IMR-90 (cell line): ENCODE measurements at places on chromosomes 11 and 22. TPM values are rescaled to one million over a fixed set of nuclear protein-coding genes. Genes with fewer than 3 reads are reported as not detected.
A peak's percentile ranks its signal among the peaks of the same experiment; 100 is the strongest.

- H3K36me3 ChIP-seq: no peaks in the 10 kb centered on the region
- DNase-seq: peak; percentile 61
- no peak overlapping the region; the same call in 1 of the 2 replicates for H3K27ac ChIP-seq
- H3K4me3 ChIP-seq: no peak overlapping the region
Measured at GRCh38 chr22:50656122-50657070, 16.2 kb upstream of the SHANK3 start.

- H3K4me3 ChIP-seq: no peak overlapping the region
- H3K36me3 ChIP-seq: no peaks in the 10 kb centered on the region
- H3K27ac ChIP-seq: no peak overlapping the region
- H3K4me1 ChIP-seq: no peaks in the 10 kb centered on the region
Measured at GRCh38 chr22:25869771-25870170, 127.8 kb downstream of the MYO18B start.

- DNase-seq: no peak
- no peaks in the 10 kb centered on the region for H3K36me3 ChIP-seq
- no peaks in the 10 kb centered on the region for H3K27me3 ChIP-seq
Measured at GRCh38 chr11:23138761-23139160, 278.5 kb upstream of the CCDC179 start.

DNA sequence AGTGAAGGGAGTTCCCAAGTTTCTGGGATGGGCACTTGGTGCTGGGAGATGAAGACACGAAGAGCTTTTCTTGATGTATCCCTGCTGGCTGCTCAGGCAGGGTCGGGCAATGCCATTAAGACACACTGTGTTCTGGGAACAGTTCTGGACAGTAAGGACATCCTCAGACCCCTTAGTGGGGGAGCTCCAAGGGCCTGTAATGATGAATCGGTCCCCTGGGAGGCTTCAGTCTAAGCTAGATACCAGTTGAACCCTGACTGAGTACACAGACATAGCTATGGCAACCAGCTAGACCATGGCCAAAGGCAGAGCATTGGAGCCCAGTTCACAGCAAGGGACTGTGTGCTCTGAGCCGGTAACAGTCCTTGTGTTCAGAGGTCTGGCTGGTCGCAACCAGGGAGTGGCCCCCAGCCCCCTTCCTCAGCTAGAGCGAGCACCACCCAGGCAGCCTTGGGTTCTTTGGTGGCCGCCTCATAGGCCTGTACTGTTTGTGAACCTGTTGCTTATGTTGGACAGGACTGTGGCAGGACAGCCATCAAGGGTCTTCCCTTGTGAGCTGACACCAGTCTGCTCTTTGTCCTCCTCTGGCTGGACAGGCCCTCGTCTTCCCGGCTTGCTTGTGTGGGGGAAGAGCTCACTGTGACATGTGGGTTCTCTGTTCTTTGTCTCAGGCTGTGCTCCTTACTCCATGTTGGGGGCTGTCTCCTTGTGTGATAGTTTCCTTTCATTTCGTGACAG is 25.0 kb downstream of the MED15 start:
- H3K4me3 ChIP-seq: no peak overlapping the region
- peaks cover 41% of the 10 kb centered on the region for H3K4me1 ChIP-seq
- peaks cover 25% of the 10 kb centered on the region for H3K36me3 ChIP-seq
- H3K27ac ChIP-seq: peak overlapping the region; percentile 91
- H3K27me3 ChIP-seq: no peaks in the 10 kb centered on the region
- no peak for DNase-seq

DNA sequence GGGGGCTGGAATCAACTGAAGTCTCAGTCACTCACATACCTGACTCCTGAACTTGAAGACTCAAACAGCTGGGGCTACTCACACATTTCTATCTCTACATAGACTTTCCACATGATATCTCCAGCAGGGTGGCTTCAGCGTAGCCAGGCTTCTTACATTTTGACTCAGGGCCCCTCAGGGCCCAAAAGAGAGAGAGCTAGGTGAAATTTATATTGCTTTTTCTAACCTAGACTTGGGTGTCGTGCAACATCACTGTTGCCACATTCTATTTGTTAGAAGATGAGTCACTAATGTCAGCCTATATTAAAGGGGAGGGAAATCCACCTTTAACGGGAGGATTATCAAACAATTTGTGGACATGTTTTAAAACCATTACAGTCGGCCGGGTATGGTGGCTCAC is 71.9 kb upstream of the RRM1 start:
- no peak overlapping the region for H3K27ac ChIP-seq
- peaks cover 4% of the 10 kb centered on the region; the same call in 1 of the 2 replicates for H3K4me1 ChIP-seq
- H3K4me3 ChIP-seq: no peak overlapping the region
- no peak for DNase-seq

DNA sequence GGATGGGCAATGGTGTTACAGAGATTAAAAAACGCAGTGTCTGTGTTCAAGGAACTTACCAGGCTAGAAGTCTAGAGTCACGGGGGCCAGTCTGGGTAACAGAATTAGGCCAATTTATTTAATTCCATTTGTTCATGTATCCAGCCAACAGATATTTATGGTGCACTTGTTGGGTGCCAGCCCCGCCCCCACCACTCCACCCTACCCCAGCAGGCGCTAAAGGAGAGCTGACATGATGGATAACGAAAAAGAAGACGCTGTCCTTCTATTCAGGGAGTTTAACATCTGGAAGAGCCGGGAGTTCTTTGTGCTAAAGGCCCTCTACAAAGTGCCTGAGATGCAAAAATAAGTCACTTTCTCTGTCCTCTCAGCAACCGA is 1.1 kb upstream of the BMAL1 start:
- no peaks in the 10 kb centered on the region for H3K36me3 ChIP-seq
- DNase-seq: no peak
- peak overlapping the region; percentile 74 for H3K4me3 ChIP-seq

GRCh38 chr11:31818874-31819331 is 7.8 kb upstream of the PAX6 start:
- DNase-seq: no peak
- H3K36me3 ChIP-seq: no peaks in the 10 kb centered on the region
- peaks cover 97% of the 10 kb centered on the region for H3K27me3 ChIP-seq
- no peak overlapping the region for H3K27ac ChIP-seq
- no peaks in the 10 kb centered on the region; the same call in 1 of the 2 replicates for H3K4me1 ChIP-seq
- no peak overlapping the region for H3K4me3 ChIP-seq

- no peak overlapping the region for H3K4me3 ChIP-seq
- peaks cover 3% of the 10 kb centered on the region; the same call in 1 of the 2 replicates for H3K27me3 ChIP-seq
- H3K27ac ChIP-seq: no peak overlapping the region
- peak; percentile 71 for DNase-seq
Measured at GRCh38 chr22:23385678-23386631, 194.1 kb downstream of the IGLL1 start.

- no peak overlapping the region for H3K4me3 ChIP-seq
- DNase-seq: no peak
- H3K27ac ChIP-seq: no peak overlapping the region
Measured at GRCh38 chr11:44709281-44709562, 17.5 kb upstream of the TSPAN18 start.

GRCh38 chr11:69499918-69500284 is 18.4 kb downstream of the LINC01488 start:
- DNase-seq: no peak
- H3K27ac ChIP-seq: no peak overlapping the region
- no peaks in the 10 kb centered on the region for H3K36me3 ChIP-seq

GRCh38 chr22:35020517-35020916 is 45.4 kb upstream of the ISX start:
- H3K27me3 ChIP-seq: no peaks in the 10 kb centered on the region
- no peaks in the 10 kb centered on the region for H3K36me3 ChIP-seq
- DNase-seq: no peak
- H3K4me1 ChIP-seq: no peaks in the 10 kb centered on the region

DNA sequence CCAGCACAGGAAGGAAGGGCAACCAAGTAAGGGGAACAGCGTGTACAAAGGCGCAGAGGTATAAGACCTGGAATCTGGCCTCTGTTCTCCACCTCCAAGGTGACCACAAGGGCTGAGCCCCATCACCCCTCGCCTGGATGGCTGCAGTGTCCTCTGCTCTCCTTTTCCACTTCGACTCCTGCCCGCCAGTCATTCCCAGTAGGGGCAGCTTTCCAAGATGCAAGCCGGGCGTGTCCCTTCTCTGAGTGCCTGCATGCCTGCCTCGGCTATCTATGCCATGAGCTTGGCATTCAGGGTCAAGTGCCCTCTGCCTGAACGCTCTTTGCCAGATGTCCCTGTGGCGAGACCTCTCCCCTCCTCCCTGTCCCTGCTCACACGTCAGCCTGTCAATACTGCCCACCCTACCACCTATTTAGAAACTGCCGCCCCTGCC is 17.0 kb downstream of the FADS3 start:
- H3K4me3 ChIP-seq: no peak overlapping the region
- H3K27ac ChIP-seq: no peak overlapping the region
- DNase-seq: no peak
- H3K4me1 ChIP-seq: peaks cover 2% of the 10 kb centered on the region
- H3K36me3 ChIP-seq: peaks cover 24% of the 10 kb centered on the region
- H3K27me3 ChIP-seq: no peaks in the 10 kb centered on the region

GRCh38 chr11:17387254-17387653 is 1.2 kb downstream of the KCNJ11 start:
- peaks cover 24% of the 10 kb centered on the region; the same call in 1 of the 2 replicates for H3K27me3 ChIP-seq
- no peak overlapping the region for H3K27ac ChIP-seq
- H3K4me3 ChIP-seq: no peak overlapping the region
- H3K36me3 ChIP-seq: no peaks in the 10 kb centered on the region
- DNase-seq: no peak
- no peaks in the 10 kb centered on the region; the same call in 1 of the 2 replicates for H3K4me1 ChIP-seq

- H3K36me3 ChIP-seq: no peaks in the 10 kb centered on the region
- peaks cover 39% of the 10 kb centered on the region for H3K27me3 ChIP-seq
- no peaks in the 10 kb centered on the region for H3K4me1 ChIP-seq
- no peak overlapping the region for H3K4me3 ChIP-seq
- DNase-seq: no peak
Measured at GRCh38 chr11:64510759-64511158, 80.3 kb upstream of the SLC22A12 start.

GRCh38 chr11:102139081-102139498 is 28.8 kb downstream of the YAP1 start:
- H3K27ac ChIP-seq: peak overlapping the region; percentile 57
- H3K36me3 ChIP-seq: peaks cover 3% of the 10 kb centered on the region; the same call in 1 of the 2 replicates
- no peaks in the 10 kb centered on the region for H3K27me3 ChIP-seq
- H3K4me3 ChIP-seq: peak overlapping the region; percentile 15; the same call in 1 of the 2 replicates
- DNase-seq: peak; percentile 93
- H3K4me1 ChIP-seq: peaks cover 19% of the 10 kb centered on the region

DNA sequence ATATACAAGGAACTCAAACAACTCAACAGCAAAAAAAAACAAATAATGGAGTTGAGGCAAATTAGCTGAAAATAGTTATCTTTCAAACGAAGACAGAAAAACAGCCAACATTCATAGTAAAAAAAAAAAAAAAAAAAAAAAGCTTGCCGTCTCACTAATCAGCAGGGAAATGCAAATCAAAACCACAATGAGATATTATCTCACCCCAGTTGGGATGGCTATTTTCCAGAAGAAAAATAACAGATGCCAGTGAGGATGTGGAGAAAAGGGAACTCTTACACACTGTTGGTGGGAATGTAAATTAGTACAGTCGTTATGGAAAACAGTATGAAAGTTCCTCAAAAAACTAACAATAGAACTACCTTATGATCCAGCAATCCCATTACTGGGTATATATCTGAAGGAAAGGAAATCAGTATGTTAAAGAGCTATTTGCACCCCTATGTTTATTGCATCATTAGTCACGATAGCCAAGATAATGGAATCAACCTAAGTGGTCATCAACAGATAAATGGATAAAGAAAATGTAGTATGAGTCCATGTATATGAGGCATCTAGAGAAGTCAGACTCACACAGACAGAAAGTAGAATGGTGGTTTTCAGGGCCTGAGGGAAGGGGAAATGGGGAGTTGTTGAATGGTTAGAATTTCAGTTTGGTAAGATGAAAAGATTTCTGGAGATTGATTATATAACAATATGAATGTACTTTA is 56.0 kb downstream of the USP35 start:
- no peak overlapping the region for H3K27ac ChIP-seq
- H3K36me3 ChIP-seq: peaks cover 3% of the 10 kb centered on the region; the same call in 1 of the 2 replicates
- no peaks in the 10 kb centered on the region for H3K4me1 ChIP-seq

GRCh38 chr11:1937616-1938342 is 9.4 kb upstream of the MRPL23 start:
- no peak for DNase-seq
- no peaks in the 10 kb centered on the region for H3K4me1 ChIP-seq
- H3K4me3 ChIP-seq: no peak overlapping the region

GRCh38 chr11:76270389-76270788 is 64.1 kb upstream of the WNT11 start:
- H3K36me3 ChIP-seq: no peaks in the 10 kb centered on the region
- DNase-seq: no peak
- H3K4me3 ChIP-seq: no peak overlapping the region
- no peak overlapping the region for H3K27ac ChIP-seq
- peaks cover 8% of the 10 kb centered on the region for H3K4me1 ChIP-seq

DNA sequence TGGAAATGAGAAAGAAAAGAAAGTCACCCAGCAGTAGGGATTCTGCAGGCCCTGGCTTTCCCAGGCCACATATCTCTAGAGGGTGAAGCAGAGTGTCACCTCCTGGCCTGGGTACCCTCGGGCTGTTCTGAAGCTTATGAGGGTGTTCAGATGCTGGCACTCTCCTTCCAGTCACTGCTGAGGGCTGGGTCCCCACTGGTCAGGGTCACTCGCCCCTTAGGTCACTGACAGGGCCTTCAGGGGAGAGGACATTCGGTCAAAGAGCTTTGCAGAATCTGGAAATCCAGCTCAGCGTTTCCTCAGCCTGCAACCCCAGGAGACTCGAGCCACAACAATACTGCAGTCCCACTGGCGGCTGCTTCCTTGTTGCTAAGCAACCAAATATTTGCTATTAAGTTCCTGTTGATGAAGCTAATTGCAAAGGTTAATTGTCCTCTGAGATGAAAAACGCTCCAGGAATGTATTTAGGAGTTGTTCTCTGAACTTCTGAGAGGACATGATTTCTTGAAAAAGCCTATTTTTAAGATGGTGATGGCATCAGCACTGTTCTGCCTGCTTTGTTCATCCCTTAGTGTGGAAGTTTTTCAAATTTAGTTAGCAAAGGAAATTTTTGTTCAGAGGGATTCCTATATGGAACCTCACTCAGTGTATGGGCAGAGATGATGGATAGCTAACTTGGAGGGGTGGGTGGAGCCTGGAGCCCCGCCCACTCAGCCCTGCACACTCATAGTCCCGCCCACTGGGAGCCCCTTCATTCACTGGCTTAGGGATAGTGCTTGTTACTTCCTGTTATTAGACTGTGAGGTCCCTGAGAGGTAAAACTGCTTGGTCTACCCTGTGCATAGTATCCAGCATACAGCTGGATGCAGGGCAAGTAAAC is 109.2 kb downstream of the CSNK2A3 start:
- no peaks in the 10 kb centered on the region for H3K36me3 ChIP-seq
- H3K27ac ChIP-seq: no peak overlapping the region
- H3K4me3 ChIP-seq: no peak overlapping the region
- peaks cover 9% of the 10 kb centered on the region for H3K27me3 ChIP-seq
- DNase-seq: no peak

GRCh38 chr11:115083144-115083806 is 404.9 kb downstream of the NXPE2 start:
- H3K36me3 ChIP-seq: no peaks in the 10 kb centered on the region
- H3K27ac ChIP-seq: no peak overlapping the region
- H3K4me1 ChIP-seq: no peaks in the 10 kb centered on the region
- no peak overlapping the region for H3K4me3 ChIP-seq
- no peak for DNase-seq

The RNF169 gene
- 23.3 and 28.1 TPM in 2 replicates for total RNA-seq

The TBX10 gene
- total RNA-seq: not detected in 2 replicates

The PRR33 gene
- not detected in 2 replicates for total RNA-seq

The SLC22A25 gene
- not detected in 2 replicates for total RNA-seq

The CRYBB3 gene
- not detected in 2 replicates for total RNA-seq

The LRRC10B gene
- total RNA-seq: not detected in 2 replicates

The OSM gene
- not detected in 2 replicates for total RNA-seq

The DERL3 gene
- under 0.01 and 0.18 TPM in 2 replicates for total RNA-seq

The SEPTIN3 gene
- total RNA-seq: under 0.01 and 0.18 TPM in 2 replicates

The ATP6V1E1 gene
- total RNA-seq: 144 and 151 TPM in 2 replicates

The FGF19 gene
- not detected in 2 replicates for total RNA-seq

The PGGHG gene
- total RNA-seq: 1.4 and 1.8 TPM in 2 replicates

The MFNG gene
- not detected in 2 replicates for total RNA-seq

The FAM181B gene
- total RNA-seq: not detected in 2 replicates

The GTSE1 gene
- total RNA-seq: 5.8 and 5.9 TPM in 2 replicates

The C1QTNF5 gene
- total RNA-seq: 1.9 and 2.0 TPM in 2 replicates

The MGAT3 gene
- 0.28 and 0.36 TPM in 2 replicates for total RNA-seq
